ENCODE measurements at places on chromosomes 7 and 10.

DNA sequence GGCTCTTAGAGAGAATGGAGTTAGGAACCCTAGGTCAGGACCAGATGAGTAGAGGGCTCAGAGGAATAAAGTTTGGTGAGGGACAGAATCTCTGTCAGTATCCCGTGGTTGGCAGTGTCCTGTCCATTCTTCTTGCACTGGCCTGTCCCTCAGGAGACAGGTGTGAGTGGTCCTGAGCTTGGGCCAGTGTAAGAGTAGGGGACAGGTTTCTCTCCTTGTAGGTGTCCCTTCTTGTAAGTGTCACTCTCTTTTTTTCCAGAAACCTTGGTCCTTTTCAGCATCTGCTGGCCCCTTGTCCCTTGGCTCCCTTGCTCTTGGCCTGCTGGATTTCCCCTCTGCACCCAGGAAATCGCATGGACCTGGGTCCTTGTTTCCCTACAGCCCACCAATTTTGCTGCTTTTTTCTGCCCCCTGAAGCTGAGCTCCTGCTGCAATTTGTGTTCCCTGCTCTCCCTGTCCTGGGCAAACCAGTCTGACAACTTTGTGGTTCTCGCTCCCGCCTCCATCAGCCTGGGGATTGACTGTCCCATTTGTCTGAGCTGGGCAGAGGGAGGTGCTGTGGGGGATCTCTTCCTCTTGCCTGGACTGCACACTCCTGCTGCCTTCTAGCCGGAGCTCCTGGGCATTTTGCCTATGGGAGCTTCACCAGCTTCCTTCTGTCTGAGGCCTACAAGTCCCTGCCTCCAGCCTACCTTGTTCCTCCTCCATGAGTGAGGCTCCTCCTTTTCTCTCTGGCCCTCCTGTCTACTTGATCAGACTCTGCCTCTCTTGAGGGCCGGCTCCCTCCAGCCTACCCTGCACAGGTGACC lies 6.5 kb downstream of the TSPAN14 start:
- DNase-seq = no peak

GRCh38 chr7:155886391-155887173 lies 74.3 kb upstream of the SHH start:
- DNase-seq = no peak

DNA sequence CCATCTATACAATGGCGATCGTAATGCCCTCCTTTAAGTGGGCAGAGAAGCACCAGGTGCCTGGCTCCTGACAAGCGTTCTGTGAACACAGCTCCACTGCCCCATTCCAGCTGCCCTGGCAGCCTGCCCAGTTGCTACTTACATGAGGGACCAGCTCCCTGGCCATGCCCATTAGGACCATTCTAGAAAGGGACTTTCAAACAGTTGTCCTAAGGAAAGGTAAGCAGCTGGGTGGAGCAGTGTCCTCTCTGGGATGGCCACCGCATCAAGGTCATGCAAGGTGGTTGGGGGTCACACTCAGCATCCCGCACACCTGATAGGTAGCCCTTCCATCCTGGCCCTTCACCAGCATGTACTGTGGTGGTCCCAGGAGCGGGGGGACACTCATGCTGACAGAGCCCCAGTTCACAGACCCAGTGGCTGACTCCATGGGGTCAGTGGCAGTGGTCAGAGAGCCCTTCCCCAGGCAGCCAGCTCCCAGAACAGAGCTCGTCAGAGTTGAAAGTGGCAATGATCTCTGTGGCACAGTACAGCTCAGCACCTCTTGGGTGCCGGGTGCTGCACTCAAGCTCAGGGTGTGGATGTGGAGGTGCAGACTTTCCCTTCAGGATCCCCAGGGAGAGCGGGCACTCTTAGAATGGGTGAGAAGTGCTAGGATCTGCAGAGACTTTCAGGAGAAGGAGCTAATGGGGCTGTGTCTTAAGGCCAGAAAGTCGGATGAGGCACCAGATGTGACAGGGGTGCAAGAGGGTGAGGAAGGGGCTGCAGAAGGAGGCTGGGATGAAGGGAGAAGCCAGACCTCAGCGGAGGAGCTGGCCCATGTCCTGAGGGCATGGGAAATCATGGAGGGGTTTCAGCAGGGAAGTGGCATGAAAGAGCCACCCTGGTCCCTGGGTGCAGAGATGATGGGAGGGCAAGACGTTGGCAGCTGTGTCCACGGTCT lies 10.9 kb downstream of the MMRN2 start:
- DNase-seq = no peak

GRCh38 chr10:78803710-78804109 lies 265.1 kb upstream of the ZMIZ1 start:
- DNase-seq = no peak

- no peak for DNase-seq
Observed at GRCh38 chr7:9264395-9264794, 831.0 kb downstream of the NXPH1 start.

DNA sequence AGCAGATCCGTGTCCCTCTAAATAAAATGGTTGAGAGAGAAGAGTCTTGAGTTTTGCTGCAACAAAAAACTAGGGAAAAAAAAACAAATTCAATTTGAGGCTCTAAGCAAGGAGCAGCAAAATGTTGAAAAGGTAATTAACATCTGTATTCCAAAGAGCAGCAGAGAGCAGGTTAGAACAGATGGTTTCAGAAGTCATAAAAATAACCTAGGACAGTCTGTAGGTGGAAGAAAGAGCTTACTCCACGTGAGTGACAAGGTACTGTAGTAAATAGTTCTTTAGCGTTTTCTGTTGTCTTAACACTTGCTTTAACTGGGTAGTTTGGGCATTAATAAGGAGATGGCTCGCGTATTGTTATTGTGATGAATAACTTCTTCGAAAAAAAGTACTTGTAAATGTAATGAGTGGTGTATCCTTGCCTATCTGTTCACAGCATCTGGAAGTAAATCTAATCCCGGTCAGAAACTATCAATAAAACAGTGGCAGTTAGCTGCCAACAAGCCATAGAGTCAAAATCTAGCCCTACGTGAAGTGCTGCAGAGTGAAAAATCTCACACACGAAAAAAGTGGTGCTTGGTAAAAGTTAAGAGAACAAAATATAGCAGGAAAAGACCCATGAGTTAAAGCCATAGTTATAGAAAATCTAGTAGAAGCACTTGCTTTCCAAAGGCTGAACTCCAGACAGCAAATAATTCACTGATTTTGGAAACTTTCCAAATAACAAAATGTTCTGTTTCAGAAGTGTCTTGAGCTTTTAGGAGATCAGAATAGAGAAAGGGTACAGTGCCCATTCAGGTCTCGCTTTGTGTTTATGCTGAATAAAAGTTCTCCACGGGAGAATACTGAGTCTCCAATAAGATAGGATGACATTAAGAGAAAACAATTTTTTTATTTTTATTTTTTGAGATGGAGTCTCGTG lies 49.3 kb upstream of the PARD3 start:
- DNase-seq = no peak

- no peak for DNase-seq
Observed at GRCh38 chr10:130921911-130922440, 389.5 kb downstream of the TCERG1L start.

DNA sequence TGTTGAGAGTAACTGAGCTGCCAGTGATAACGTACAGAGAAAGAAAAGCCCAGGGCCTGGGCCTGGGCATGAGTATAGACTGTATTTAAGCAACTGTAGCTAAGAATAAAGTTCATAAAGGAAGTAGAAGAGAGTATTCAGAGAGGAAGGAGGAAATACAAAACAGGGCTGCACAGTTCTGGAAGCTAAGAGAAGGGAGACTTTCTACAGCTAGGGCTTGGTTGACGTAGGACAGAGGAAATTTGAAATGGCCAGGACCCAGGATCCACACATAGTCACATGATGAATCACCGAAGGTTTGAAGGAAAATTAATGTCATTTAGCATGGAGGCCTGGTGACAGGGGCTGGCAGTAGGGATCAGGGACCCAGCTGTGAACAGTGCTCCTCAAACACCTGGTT lies 66.7 kb downstream of the ARL4A start:
- DNase-seq = no peak

DNA sequence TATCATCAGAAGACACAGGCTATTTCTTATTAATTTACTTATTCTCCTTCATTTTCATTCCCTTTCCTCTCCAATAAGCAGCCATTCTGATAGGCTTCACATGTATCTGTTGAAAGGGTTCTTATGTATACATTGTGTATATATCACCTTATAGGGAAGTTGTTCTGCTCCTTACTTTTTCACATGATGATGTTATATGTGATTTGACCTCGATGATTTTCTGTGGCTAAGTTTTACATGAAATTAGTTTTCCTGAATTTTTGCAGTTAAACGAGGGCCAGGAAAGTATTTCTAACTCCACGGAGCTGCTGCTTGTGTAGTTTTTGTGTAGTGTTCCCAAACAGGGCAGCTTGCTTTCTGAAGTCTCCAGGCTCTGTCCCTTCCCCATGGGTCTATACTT lies 84.5 kb downstream of the SH2D4B start:
- DNase-seq = no peak

- no peak for DNase-seq
Observed at GRCh38 chr10:57898231-57898630, 369.5 kb downstream of the IPMK start.

DNA sequence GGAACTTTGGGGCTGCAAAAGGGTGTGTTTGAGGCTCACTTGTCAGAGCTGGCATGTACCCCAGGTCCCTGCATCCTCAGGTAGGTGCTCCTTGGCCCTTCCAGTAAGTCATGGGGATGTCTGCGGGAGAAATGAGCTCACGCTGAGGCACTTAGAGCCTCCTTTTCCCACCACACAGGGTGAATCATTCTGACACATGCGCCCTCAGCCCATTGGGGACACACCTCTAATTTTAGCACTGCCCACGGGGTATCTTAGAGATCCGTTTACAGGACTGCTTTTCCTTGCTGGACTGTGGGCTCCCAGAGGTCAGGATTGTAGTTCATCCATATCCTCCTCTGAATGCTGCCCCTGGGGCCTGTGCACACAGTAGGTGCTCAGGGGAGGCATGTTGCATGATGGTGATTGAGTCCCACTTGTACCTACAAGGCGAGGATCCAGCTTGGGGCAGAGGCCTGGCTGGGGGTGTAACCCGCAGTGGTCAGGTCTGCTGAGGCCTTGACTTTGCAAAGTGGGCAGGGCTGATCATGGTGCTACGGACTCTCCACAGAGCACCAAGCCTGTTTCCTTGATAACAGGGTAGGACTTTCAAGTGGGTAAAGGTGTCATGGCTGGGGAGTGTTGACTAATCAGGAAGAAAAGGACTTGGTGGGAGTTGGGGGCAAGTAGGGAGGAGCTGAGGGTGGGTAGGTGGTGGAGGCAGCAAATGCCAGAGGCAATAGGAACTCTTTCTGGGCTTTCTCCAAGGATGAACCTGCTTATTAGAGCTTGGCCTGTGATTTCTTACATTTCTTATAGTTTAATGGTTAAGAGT lies 5.8 kb downstream of the TSPAN15 start:
- no peak for DNase-seq

- no peak for DNase-seq
Observed at GRCh38 chr10:44439239-44439957, 54.5 kb upstream of the CXCL12 start.

- DNase-seq = no peak
Observed at GRCh38 chr10:111076191-111076681, 593 bp upstream of the ADRA2A start.

DNA sequence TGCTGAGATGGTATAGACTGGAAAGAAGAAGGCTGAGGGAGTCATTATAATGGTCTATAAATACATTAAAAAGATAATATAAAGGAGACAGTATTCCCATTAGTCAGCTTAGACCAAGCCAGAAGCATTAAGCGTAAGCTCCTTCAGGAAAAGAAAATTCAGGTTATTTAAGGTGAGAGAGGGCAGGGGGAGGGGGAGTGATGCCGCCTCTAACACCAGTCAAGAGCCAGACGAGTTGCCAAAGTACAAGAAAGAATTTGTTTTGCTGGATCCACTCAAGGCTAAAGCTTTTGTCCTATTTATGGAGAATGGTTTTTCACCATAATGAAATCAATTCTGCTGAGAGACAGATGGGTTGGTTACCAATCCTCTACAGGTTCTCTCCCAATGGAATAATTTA lies 99.3 kb downstream of the CFAP58 start:
- no peak for DNase-seq

DNA sequence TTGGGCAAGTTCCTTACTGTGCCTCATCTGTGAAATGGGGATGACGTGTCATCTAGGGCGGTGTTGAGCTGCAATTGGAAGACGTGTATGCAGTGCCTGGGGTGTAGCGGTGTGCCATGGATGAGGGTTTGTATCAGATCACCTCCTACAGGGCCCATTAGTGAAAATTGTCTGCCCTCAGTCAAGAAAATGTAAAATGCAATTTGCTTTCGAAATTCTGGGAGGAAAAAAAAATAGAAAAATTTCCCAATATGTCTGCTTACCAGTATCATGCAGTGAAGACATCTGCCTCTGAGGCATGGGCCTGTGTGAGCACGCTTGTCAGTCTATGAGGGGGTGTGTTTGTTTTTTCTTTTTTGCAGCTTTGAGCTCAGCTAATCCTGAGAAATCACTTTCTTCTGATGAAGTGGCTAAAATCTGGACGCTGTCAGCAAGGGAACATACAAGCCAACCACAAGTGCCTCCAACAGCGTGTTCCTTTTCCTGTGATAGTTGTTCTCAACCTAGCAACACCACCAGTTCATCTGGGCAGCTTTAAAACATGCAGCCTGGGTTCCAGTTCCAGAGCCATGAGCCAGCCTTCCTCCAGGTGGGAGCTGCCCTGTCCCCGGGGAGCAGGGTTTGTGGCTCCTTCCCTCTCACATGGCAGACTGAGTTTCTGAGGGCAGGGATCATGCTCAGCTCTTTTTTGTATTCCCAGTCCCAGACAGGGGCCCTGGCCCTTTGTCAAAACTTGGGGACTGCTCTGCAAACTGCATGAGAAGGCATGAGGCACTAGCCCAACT lies 10.3 kb downstream of the FAM241B start:
- DNase-seq = no peak

DNA sequence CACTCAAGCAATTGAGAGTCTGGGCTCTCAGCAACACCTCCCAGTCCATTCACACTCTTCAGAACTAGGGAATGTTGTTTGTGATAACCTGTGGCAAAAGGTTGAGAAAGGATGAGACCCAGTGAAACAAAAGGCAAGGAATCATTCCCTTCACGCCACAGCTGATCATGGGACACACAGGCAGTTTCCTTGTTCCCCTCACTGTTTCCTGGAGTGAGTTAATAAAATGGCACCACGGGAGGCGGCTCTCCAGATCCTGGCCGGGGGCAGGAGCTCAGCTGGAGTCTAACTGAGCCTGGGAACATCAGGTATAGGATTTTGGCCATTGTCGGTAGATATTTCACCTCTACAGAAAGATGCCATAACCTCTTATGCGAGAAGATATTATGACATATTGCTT lies 107.3 kb upstream of the FAM171A1 start:
- DNase-seq = no peak

DNA sequence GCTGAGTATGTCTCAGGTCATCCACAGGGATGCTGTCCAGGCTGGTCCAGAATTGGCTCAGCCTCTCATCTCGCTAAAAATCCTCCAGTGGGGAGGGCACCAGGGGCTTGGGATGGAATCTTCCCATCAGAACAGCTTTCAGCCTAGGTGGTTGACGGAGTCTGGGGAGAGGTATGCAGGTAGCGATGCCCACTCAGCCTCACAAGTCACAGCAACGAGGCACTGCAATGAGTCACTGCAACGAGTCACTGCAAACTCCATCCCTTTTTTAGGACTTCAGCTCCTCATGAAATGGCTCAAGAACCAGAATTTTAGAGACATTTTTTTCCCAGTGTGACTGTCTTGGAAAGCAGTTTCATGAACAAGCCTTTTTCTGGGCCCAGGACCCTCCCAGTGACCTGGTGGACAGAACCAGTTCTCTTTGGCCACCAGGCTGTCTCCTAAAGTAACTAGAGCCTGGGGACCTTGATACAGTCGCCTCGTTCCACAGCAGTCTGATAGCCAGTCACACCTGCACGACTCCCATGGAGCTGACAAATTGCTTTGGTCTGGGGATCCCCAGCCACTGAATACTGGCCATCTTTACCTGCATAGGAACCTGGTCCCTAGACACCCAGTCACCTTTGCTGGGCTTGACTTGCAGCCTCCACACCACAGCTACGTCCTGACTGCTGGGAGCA lies 41.3 kb upstream of the PPP2R2D start:
- DNase-seq = no peak

All from esophagus squamous epithelium (tissue), 5 donors.